Right lobe of liver (tissue), 6 donors: ENCODE measurements at places on chromosomes 13 and 19. TPM values are rescaled to one million over a fixed set of nuclear protein-coding genes. Genes with fewer than 3 reads are reported as not detected.

- DNase-seq = no peak
Measured at GRCh38 chr13:54802226-54802625, 1773.6 kb downstream of the OLFM4 start.

DNA sequence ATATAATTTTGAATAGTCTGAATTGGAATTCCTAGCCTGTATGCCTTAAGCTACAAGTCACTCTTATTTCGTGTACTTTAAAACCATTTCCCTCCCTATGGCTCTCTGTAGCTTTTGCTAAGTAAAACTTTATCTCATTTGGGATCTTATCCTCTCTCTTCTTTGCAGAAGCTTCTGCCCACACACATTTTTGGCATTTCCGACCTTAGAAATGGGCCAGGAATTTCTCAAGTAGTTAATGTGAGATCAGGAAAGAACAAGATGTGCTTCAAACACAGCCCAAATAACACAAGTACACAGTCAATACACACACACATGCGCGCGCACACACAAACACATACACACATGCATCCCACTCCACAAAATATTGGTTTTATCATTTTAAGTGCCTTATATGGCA is 931.0 kb upstream of the MIR17HG start:
- no peak for DNase-seq

GRCh38 chr19:47430041-47430802 is 10.9 kb upstream of the MEIS3 start:
- peak; percentile 56 for DNase-seq

Gene PLK5
- total RNA-seq = not detected

DNA sequence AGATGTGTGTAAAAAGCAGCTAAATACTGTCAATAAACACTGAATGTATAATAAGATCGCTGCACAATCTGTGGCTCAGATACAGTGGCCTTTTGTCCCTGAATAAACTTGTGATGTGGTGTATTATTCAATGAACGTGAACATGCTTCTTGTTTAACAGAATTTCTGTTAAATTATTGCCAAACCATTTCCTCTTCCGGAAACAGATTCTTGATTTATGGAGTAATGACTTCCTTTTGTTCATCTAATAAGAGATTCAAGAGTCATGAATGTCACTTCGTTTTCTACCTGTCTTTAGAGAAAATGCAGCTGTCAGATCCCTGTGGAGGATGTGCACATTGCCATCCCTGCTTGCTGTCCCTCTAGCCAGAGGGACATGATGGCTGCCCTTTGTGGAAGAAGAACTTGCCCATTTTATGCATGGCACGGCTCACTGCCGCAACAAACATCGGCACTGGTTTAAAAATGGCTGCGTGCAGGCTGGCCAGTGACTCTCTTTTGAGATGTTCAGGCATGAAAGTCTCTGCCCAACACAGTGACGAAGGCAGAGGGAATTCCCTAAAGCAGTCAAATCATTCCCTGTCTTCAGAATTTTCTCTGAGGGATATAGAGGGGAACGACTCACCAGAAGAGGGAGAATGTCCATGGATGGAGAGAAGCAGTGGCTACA is 3.1 kb upstream of the TNFSF13B start:
- no peak for DNase-seq

- DNase-seq = no peak
Measured at GRCh38 chr19:31513841-31514240, 164.6 kb upstream of the TSHZ3 start.

DNA sequence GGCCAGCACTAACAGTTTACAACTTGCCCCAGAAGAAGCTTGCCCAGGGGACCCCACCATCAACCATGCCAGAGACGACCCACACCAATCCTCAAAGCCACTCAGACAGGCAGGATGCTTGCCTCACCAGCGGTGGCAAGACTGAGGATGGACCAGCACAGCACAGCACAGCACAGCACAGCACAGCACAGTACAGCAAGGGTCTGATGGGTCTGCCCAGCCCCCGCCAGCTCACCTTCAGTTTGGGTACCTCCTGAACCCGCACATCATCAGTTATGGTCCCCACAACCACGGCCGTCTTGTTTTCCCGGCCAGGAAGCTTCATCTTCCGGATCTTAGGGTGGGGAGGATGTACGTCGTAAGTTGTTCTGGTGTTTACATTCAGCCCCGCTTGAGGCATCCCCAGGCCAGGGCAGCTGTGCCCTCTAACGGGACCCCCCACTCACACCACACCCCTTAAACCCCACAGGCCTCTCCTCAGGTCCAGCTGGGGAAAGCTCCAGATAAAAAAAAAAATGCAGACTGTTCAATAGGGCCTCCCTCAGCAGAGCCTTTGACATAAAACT is 1.7 kb upstream of the FAM83E start:
- no peak for DNase-seq

Gene ZNF566
- 7.8 TPM for total RNA-seq

Gene CYP2F1
- not detected for total RNA-seq

Gene MIA
- total RNA-seq = not detected

- no peak for DNase-seq
Measured at GRCh38 chr13:74891610-74892009, 590.4 kb downstream of the TBC1D4 start.

GRCh38 chr19:14053500-14053899 is 8.4 kb downstream of the PALM3 start:
- no peak for DNase-seq

DNA sequence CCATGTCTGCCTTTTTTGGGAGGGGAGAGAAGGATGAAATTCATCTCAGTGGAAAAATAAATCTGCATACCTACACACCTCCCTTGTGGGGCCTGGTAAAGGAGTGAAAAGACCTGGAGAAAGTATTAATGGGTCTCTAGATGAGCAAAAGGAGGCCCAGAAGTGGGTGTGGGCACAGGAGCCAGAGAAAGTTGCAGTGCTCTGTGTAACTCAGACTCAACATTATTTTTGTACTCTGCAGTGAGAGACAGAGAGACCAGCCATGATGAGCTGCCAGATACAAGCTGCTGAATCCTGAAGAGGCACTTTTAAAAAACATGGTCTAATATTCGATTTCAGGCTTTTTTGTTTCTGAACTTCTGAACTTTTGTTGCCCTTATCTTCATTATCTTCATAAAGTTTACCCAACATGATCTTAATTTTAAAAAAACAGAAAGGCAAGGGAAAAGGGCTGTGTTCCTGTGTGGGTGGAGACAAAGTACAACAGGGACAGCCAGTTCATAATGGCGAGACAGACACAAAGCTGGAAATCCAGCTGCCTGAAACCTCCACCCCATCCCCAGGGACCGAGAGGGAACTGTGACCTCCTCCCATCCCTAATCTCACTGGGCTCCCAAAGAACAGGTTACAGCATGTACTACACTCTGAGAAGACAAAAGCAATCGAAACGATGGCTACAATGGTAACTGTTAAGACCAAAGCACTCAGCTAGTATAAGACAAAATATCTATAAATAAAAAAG is 77.2 kb downstream of the KLF12 start:
- DNase-seq = no peak
